ENCODE measurements at places on chromosomes 4 and X. TPM values are rescaled to one million over a fixed set of nuclear protein-coding genes. Genes with fewer than 3 reads are reported as not detected.

GRCh38 chr4:8185930-8186329, 13.2 kb upstream of the SH3TC1 start:
- DNase-seq = no peak

- no peak for DNase-seq
Observed at GRCh38 chr4:51840781-51841180, 2.2 kb upstream of the DCUN1D4 start.

The JAKMIP1 gene
- polyA plus RNA-seq = 0.14 TPM

- no peak for DNase-seq
Observed at GRCh38 chr4:10186228-10187214, 69.9 kb upstream of the WDR1 start.

GRCh38 chr4:3472411-3473141, 9.5 kb downstream of the DOK7 start:
- no peak for DNase-seq

- no peak for DNase-seq
Observed at GRCh38 chr4:1567519-1567807, 116.7 kb downstream of the FAM53A start.

- no peak for DNase-seq
Observed at GRCh38 chr4:137543648-137544047, 11.4 kb upstream of the PCDH18 start.

The SPANXN4 gene
- polyA plus RNA-seq = not detected

DNA sequence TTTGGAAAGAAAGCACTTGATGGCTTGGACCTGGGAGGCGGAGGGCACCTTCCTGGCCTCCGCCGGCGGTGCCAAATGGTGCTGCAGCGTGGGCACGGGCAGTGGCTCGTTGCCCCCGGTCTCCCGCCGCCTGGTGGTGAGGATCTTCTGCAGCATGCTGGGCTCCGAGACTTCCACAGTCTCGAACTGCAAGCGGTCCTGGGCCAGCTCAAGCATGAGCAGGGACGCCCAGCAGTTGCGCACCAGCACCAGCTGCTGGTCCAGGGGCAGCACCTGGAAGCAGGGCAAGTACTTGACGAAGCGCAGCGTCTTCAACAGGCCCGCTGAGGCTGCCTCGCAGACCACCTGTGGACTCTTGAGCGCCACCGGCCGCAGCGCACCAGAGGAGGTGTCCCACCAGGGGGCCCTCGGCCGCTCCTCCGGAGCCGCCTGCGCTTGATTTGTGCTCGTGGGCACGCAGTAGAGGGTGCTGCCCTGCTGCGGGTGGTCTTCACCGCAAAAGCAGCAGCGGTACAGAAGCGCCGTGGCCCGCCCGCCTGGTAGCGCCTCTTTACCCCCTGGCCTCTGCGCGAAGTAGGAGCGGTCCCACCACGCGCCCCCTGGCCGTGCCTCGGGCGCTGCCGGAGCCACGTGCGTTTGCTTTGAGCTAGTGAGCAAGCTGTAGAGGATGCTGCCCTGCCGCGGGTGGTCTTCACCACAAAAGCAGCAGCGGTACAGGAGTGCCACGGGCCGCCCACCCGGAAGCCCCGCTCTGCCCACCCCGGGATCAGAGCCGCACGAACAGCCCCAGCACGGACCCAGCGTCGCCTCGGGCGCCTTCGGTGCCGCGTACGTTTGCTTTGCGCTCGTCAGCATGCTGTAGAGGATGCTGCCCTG, 689 bp downstream of the NR0B1 start:
- no peak for DNase-seq

The AR gene
- polyA plus RNA-seq = 2.9 TPM

The FSTL5 gene
- 3.5 TPM for polyA plus RNA-seq

DNA sequence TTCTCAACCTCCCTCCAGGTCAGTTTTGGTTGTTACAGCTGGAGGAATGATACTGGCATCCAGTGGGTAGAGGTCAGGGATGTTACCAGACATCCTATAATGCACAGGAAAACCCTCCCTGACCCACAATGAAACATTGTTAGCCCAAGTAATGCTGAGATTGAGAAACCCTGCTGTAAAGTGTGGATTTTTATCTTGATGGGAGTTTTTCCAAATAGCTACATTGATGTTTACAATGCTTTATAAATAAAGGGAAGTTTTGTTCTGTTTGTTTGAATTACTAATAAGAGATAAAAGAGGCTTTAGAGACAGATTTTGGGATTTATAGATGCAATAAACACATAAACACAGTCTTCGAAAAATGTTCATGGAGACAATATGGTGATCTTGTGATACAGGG, 194.0 kb upstream of the NUDT6 start:
- DNase-seq = no peak

The MBNL3 gene
- polyA plus RNA-seq = 31.1 TPM

DNA sequence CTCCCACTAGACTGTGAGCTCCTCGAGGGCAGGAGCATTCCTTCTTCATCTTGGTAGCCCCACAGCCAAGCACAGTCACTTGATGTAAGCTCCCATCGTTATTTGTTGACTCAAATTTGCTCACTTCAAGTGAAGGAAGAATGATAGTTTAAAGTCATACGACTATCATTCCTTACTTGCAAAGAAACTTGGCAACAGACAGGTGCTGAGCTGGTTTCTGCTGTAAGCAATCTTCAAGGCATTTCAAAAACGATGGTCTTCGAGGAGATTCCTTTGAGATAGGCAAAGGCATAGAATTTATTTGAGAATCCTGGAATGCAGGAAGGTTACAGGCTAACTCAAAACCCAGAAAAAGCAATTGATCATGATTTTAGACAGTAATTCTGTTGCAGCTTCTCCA, 64.8 kb downstream of the QDPR start:
- no peak for DNase-seq

The RASSF6 gene
- polyA plus RNA-seq = 7.8 TPM

The VEGFC gene
- polyA plus RNA-seq = 17.7 TPM

The CDS1 gene
- 28.9 TPM for polyA plus RNA-seq

- no peak for DNase-seq
Observed at GRCh38 chrX:153670748-153671588, 2.6 kb downstream of the PNCK start.

DNA sequence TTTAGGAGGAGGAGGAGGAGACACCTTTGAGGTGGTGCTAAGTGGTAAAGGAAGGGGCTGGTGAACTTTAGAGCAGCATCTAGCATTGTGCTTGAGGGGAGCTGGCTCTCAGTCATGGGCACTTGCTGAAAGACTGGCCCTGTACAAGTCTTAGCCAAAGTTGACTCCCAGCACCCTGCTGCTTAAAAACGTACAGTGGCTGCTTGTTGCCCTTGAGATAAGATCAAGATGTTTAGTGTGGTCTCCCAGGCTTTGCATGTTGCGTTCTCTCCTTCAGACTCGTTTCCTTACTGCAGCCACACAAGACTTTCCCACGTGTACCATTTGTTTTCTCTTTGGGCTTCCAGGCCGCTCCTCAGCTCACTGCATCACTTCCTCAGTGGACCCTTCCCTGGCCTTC, 1.8 kb downstream of the MED28 start:
- no peak for DNase-seq

GRCh38 chrX:130304587-130305368, 34.9 kb upstream of the SLC25A14 start:
- no peak for DNase-seq

GRCh38 chrX:15804563-15804962, 14.3 kb downstream of the ZRSR2 start:
- no peak for DNase-seq

The RTL9 gene
- 0.30 TPM for polyA plus RNA-seq

GRCh38 chr4:159395693-159396092, 292.8 kb downstream of the RAPGEF2 start:
- no peak for DNase-seq

DNA sequence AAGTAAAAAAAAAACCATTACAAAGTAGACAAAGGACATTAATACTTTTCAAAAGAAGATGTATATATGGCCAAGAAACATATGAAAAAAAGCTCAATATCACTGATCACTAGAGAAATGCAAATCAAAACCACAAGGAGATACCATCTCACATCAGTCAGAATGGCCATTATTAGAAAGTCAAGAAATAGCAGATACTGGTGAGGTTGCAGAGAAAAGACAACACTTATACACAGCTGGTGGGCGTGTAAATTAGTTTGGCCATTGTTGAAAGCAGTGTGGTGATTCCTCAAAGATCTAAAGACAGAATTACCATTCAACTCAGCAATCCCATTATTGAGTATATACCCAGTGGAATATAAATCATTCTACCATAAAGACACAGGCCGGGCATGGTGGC, 39.3 kb downstream of the TASL start:
- DNase-seq = no peak

GRCh38 chrX:119093991-119094735, 21.4 kb downstream of the CT47C1 start:
- no peak for DNase-seq

GRCh38 chrX:101677028-101677427, 17.4 kb upstream of the ARMCX2 start:
- no peak for DNase-seq

The MAP9 gene
- polyA plus RNA-seq = 32.8 TPM

GRCh38 chr4:169032883-169033645, 23.0 kb upstream of the CBR4 start:
- no peak for DNase-seq

DNA sequence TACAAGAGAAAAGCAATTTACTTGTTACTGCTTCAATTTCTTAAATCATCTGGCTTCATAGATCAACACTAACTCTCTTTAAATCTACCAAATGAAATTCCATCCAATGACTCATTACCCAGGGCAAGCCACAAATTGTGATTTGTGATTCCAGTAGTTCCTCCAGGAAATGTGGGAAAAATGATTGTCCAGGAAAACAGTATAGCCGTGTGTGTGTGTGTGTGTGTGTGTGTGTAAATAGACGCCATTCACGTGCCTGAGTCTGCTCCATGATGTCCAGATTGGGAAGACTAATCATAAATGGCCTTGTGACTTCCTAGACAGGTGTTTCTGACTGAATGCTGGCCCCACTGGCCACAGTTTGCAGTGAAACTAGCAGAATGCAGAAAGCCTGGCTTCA, 121.3 kb downstream of the HS6ST2 start:
- DNase-seq = no peak

The ESX1 gene
- polyA plus RNA-seq = not detected

GRCh38 chr4:161359491-161359890, 804.3 kb downstream of the FSTL5 start:
- no peak for DNase-seq

- no peak for DNase-seq
Observed at GRCh38 chr4:16116493-16116990, 32.7 kb upstream of the PROM1 start.

DNA sequence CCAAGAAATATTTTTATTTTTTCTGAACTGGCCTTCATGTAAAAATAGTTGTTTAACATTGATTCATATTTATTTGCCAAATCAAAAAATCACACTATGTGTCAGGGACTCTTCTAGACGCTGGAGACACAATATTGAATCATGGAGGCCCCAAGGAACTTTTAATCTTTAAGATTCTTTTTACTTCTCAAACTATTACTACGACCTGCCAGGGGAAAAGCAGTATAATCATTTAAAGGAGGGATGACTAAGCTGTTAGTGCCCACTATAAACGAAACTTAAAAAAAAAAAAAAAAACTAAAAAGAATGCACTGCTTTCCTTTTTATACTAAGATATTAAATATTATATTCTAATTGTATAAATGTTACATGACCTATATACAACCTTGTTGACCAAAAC, 84.7 kb downstream of the PPA2 start:
- no peak for DNase-seq

DNA sequence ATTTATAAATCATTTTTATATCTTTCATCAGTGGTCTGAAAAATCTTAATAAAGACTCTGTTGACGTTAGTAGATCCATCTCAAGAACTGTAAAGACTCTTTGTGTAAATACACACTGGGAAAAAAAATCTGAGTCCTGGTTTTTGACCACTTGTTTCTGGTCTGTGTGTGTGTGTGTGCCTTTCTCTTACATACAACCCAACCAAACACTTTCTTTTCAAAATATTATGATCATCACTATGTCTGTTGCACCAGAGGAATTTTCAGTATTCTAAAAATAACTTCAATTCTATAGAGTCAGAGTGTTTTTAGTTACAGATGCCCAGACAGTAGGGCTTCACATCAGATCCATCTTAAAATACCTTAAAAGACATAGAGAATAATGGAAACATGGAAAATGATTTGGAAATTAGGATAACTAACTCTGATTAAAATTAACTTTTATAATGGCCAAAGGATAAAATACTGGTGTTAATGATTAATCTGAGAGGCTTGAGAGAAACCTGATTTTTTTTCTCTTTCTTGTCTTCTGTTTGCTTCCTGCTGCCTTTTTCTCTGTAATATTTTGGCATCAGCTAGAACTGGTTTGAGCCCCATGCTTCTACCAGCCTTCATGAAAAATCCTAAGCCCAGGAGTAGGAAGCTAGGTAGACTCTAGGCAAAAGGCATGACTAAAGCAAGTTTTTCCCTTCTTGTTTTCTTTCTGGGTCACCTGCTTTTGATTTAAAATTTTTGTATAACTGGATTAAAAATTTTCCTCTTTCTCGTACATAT, 99.7 kb downstream of the ATXN3L start:
- no peak for DNase-seq

DNA sequence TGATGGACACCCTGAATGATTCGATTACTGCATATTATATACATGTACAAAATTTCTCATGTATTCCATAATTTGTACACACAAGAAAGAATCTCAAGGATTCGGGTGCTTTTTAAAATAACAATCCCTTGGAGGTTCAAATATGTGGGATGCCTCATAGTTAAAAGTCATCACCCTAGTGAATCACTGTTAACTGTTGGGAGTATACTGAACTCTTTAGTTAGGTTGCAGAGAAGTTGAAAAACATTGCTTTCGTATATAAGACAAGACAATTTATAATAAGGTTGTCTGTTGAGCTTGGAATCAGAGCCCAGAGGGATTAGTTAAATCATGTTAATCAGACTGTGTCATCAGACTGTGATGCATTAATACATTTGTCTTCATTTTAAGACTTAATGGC, 15.6 kb downstream of the DCK start:
- no peak for DNase-seq

The ARL9 gene
- polyA plus RNA-seq = 2.0 TPM

DNA sequence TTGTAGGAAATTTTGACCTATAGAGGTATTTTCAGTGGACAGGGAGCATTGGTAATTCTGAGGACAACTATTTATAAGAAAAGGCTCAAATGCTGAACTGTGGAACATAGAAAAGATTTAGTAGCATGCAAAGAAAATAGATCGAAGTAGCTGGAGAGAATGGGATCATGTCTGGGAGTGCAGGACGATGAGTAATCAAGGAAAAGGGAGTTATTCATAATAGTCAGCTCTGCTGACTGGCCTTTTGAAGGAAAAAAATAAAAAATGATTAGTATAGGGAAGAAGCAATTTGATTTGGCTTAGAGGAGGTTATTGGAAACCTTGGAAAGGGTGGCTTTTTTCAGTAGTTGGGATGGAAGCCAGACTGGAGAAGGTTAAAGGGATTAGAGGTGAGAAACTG, 22.9 kb upstream of the ANK2 start:
- DNase-seq = no peak

The MAGED4B gene
- 65.1 TPM for polyA plus RNA-seq

The HSFX2 gene
- 0.49 TPM for polyA plus RNA-seq

DNA sequence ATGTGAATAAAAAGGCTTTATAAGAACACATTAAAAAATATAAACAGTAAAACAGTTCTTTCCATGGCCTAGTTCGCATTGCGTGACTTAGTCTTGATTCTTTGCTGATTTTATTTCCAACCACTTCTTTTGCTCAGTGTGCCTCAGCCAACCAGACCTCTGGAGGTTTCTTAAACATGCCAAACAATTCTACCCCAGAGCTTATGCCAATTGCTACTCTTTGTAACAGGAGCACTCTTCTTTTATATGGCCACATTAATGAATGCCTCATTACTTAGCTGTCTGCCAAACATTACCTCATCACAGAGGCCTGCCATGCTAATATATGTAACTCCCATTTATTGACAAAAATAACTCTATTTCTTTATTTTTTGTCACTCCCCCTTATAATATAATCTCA, 202.3 kb downstream of the NDST4 start:
- DNase-seq = no peak

GRCh38 chrX:73855546-73855945, 292.5 kb downstream of the CHIC1 start:
- DNase-seq = peak; percentile 39

The ERCC6L gene
- polyA plus RNA-seq = 3.9 TPM
